Stimulated activated CD4-positive, alpha-beta T cell treated with anti-CD3 and anti-CD28 coated beads, Interleukin-15, amount 100 ng/mL, for 1 hour (primary cell): ENCODE measurements at places on chromosomes 6 and 20.

DNA sequence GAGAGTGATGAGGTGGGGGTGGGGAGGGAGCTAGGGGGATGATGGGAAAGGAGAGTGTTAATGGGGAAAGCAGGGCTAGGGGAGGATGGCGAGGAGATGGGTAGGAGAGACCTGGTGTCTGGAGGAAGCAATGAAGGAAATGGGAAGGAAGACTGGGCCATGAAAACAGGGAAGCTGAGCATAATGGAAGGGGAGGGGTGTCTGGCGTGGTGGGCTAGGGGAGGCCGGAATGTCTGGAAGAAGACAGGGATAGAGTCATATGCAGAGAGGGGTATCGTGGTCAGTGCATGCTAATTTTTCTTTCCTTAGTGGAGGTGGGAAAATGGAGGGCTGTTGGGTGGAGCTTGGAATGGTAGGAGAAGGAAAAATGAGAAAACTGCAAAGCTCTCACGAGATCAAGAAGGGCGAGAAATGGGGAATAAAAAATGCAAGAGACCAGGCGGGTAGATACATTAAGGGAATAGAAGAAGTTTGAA is 423 bp downstream of the KLHDC3 start:
- no peak for DNase-seq

GRCh38 chr6:104325341-104326172 is 534.2 kb downstream of the HACE1 start:
- DNase-seq: no peak

- DNase-seq: peak; percentile 49
Measured at GRCh38 chr6:90295854-90296340, 746 bp downstream of the BACH2 start.

DNA sequence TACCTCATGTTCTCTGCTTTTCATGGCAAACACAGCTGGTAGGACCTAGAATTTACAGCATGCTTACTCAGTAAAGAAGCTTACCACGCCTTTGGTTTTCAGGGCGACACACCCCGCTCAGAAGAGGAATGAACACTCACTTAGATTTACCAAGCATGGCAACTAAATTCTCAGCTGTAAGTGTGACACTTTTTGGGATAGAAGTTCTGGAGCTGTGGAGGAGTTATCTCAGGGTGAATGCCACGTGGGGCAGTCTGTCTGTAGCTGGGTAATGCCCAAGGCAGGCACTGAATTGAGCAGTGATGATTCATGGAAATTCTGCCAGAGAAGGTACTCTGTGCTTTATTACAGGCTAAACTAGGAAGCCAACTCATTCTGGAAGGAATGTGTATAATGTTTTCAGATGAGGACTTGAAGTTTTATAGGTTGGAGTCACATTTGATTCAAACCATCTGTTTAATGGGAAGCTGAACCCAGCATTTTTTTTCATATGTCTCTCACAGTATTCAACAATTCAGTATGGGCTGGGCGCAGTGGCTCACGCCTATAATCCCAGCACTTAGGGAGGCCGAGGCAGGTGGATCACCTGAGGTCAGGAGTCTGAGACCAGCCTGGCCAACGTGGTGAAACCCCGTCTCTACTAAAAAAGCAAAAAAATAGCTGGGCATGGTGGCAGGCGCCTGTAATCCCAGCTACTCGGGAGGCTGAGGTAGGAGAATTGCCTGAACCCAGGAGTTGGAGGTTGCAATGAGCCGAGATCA is 3.5 kb upstream of the PRIM2 start:
- no peak for DNase-seq

- no peak for DNase-seq
Measured at GRCh38 chr6:40336940-40337760, 250.0 kb downstream of the LRFN2 start.

GRCh38 chr20:4260102-4260501 is 244.7 kb upstream of the RNF24 start:
- no peak for DNase-seq
